Thymus (tissue), 14 donors: ENCODE measurements at places on chromosomes 4 and X. TPM values are rescaled to one million over a fixed set of nuclear protein-coding genes. Genes with fewer than 3 reads are reported as not detected.

DNA sequence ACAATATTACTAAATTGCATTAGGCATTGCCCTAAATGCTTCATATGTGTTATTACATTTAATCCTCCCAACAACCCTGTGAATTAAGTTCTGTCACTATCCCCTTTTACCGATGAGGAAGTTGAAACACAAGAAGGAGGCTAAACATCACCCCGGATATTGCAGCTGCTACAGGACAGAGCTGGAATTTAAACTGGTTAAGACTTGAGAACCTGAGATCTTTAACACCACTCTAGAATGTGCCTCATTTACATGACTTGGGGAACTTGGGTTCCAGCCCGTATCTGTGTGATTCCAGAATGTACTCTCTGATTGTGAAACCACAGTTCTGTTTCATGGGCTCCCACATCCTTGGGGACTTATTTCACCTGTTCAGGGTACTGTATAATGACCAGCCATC lies 165.1 kb upstream of the PPARGC1A start:
- no peaks in the 10 kb centered on the region for H3K4me1 ChIP-seq
- H3K27me3 ChIP-seq, result no peaks in the 10 kb centered on the region
- no peak overlapping the region for H3K4me3 ChIP-seq
- H3K36me3 ChIP-seq, result no peaks in the 10 kb centered on the region

CBLL2 gene
- total RNA-seq, result not detected

NPFFR2 gene
- total RNA-seq, result 8.8 TPM

IQSEC2 gene
- total RNA-seq, result 2.3 TPM

DNA sequence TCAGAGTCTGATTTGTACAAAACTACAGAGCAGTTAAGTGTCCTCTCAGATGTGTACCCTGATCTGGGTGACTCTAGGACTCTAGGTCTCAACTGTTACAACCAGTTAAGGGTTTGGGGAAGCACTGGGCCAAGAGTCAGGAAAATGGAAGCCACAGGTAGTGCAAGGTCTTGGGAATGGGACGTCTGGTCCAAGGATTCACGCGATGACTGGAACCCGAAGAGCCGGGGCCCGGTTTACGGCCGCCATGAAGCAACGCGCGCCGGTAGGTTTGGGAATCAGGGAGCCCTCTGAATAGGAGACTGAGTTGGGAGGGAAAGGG lies 321 bp upstream of the HPRT1 start:
- no peak for DNase-seq
- H3K27ac ChIP-seq, result no peak overlapping the region
- H3K4me1 ChIP-seq, result peaks cover 9% of the 10 kb centered on the region
- H3K27me3 ChIP-seq, result no peaks in the 10 kb centered on the region

GABRB1 gene
- total RNA-seq, result under 0.01 TPM
